ENCODE measurements at places on chromosomes 1 and 21. TPM values are rescaled to one million over a fixed set of nuclear protein-coding genes. Genes with fewer than 3 reads are reported as not detected.
A peak's percentile ranks its signal among the peaks of the same experiment; 100 is the strongest.

GRCh38 chr1:27109103-27109822 is 45.7 kb downstream of the SLC9A1 start:
- DNase-seq, result no peak

RNU1-3 gene
- under 0.01 TPM for total RNA-seq

- no peak for DNase-seq
Observed at GRCh38 chr1:235015291-235015985, 113.2 kb downstream of the TOMM20 start.

DNA sequence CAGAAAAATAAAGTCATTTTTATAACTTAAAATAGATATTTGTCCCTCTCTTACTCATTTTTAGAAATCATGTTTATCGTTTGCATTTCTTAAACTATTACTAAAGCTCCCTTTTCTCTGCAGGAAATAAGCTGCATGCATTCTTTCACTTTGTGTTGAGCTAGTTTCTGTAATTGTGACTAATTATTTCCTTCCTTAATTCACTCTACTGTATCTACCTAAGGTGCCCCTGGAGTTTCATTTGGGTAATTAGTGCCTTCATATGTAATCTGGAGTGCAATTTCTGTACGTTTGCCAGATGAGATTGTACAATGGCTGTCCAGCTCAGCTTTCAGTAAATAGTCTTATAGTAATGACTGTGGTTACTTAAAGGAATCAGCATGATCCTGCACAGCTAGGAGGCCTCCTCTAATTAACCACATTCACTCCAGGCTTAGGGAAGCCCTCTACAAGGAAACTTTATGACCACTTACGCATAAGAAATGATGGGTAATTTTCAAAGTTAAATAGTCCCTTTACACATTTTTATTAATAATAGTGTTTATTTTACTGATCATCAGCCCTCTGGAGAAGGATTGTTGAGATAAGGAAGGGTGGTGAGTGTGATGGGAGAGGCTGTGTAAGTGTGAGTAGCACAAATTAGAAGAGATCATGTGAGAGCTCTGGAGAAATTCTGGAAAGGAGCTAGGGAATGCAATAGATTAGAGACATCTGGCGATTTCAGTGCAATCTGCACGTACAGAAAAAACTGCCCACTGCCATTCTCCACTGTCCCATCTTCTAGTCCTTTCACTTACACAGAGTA is 86.8 kb downstream of the LRRC8C start:
- DNase-seq, result peak; percentile 67

All from fibroblast of lung (primary cell).